ENCODE measurements at places on chromosomes 6 and 20.
A peak's percentile ranks its signal among the peaks of the same experiment; 100 is the strongest.

DNA sequence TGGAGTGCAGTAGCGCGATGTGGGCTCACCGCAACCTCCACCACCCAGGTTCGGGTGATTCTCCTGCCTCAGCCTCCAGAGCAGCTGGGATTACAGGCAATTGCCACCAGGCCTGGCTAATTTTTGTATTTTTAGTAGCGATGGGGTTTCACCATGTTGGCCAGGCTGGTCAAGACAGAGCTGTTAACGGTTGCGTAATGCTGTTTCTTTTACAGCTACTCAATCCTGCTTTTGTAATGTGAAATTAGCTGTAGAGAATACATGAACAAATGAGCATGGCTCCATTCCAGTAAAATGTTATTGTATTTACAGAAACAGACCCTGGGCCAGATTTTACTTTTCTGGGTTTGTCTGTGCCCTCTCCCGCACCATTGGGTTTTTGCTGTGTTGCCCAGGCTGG is 1.9 kb downstream of the PNLDC1 start:
- no peak for DNase-seq

DNA sequence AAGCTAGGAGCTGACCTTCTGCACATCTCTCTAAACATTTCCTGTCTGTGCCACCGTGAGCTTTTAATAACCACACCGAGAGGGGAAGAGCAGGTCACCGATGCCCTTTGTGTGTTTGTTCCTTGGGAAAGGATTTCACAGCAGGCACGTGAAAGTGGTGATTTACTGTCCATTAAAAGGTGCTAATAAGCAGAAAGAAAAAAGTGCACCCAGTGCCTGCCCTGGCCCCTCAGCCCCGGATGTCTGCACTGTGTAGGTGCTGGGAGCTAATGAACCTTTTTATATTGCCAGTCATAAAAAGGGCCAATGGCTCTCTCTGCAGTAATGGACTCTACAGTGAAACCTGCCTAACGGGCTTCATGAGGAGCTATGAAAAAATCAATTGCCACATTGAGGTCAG is 312.6 kb downstream of the C6orf118 start:
- no peak for DNase-seq

DNA sequence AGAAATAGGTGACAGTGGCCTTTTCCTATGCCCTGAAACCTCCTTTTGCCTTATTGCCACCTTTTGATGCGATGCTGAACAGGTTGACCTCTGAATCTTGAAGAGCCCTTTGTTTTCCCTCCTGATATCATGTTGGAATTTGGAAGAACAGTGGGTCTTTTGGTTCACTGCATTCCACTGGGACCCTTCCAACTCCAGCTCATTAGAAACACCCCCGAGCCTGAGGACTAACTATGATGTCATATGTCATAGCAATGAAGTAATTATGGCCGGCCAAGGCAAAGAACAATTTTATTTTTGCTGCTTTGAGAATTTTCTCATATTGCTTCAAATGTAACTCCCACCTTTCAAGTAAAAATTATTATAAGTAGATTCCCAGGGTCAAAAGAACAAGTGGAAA is 353.4 kb upstream of the JAG1 start:
- DNase-seq, result no peak

GRCh38 chr6:43758617-43759050 is 11.4 kb upstream of the VEGFA start:
- no peak for DNase-seq

- peak; percentile 80 for DNase-seq
Observed at GRCh38 chr20:50580016-50580747, 70.0 kb downstream of the PTPN1 start.

Data from RWPE2 (cell line).